Germinal center (tissue), 1 donor: ENCODE measurements at places on chromosomes 11 and 22.

DNA sequence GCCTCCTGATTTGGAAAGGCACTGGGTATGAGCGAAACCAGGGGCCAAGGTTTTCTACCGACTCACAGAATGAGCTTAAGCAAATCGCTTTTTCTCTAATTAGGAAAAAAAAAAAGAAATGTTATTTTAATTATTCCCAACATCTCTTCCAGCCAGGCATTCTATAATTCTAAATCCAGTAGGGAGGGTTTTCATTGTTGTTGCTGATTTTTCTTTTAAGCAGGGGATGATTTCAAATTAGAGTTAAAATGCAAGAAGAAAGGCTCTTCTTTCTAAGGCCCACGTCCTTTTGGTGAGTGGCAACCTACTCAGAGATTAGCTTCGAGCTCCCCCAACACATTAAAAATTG is 8.9 kb downstream of the MYH9 start:
- no peak for DNase-seq

- DNase-seq = no peak
Observed at GRCh38 chr11:33761471-33761870, 12.8 kb downstream of the FBXO3 start.

DNA sequence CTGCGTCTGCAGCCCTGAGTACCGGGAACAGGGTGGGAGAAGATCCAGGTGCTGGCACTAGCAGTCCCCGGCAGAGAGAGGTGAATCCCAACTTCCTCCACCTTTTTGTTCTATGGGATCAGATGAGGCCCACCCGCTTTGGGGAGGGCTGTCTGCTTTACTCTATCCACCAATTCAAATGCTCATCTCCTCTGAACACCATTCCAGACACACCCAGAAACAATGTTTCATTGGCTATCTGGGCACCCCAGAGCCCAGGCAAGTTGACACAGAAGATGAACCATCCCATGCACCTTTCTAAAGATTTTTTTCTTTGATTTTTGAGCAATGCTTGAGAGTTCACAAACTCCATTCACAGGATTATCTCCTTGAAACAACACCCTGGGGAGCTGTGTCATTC is 78.0 kb downstream of the PARVB start:
- no peak for DNase-seq

DNA sequence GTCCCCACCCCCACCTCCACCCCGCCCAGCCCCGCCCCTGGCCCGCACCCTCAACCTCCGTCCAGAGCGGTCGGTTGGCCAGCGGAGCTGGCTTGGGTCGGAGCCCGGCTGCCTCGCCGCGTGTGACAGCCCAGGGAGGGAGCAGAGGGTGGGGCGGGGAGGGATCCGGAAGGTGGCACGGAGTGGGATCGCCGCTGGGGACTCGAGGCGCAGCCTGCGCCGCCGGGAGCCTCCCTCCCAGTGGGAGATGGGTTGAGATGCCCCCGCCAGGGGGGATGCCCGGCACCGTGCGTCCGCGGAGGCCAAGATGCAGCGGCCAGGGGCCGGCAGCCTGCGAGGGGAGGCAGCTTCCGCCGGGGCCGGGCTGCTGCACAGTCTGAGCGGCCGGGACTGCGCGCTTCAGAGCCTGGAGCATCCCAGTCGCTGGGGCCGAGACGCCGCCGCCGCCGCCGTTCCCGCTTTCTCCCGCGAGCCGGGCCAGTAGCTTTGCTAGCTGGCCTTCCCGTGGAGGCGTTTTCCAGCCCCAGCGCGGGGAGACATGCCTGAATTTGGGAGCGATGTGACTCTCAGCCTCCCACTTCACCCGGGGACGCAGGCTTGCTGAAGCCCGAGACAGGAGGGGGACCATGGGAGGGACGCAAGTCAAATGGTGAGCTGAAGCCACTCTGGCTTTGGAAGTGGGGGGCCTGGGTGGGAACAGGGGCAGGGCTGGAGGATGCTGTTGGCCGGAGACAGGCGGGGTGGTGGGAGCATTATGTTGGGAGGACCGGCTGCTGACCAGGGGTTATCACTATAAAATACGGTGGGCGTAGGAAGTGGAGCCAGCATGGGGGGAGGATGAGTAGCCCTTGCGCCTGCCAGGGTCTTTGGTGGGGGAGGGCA is 40.2 kb downstream of the DIXDC1 start:
- peak; percentile 46 for DNase-seq

GRCh38 chr22:44519886-44520285 is 21.9 kb upstream of the RTL6 start:
- DNase-seq = no peak

DNA sequence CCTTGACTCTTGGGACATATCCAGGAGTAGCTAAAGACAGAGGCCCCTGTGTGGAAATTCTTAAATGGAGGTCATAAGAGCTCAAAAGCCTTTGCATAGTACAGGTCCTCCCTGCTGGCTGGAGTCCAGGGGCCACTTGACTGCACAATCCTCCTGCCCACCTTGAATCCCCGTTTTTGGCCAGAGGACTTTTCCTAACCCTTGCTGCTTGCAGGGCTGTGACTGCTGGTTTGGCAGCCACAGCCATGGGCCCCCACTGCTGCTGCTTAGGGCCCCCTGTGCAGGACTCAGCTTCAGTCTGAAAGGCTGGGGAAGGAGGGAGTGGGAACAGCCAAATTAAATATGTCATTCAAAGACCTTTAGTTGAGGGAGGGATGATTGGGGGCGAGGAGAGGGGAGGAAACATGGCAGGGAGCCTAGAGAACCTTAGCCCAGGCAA is 33.4 kb downstream of the ARHGAP1 start:
- DNase-seq = no peak

GRCh38 chr22:40325315-40325714 is 21.0 kb upstream of the ADSL start:
- no peak for DNase-seq

DNA sequence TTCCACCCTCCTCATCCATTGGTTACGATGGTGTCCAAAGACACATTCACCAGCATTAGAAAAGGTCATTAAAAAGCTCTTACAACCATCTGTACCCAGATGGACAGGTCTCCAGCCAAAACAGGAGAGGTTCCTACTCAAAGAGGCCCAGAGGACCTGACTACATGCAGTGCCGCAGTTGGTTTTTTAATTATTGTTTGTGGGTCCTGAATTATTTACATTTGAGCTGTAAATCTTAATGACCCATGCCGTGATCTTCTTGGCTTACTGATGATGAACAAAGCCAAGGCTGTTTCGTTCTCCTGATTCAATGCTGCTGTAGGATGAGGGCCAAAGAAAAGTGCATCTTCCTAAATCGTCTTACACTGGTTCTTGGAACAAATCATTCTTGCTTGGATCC is 83.7 kb downstream of the CADM1 start:
- no peak for DNase-seq

GRCh38 chr22:45212306-45212709 is 28.4 kb downstream of the KIAA0930 start:
- DNase-seq = no peak

GRCh38 chr11:70662691-70663098 is 264.4 kb downstream of the CTTN start:
- no peak for DNase-seq

- DNase-seq = no peak
Observed at GRCh38 chr11:82321206-82321605, 412.5 kb downstream of the FAM181B start.

DNA sequence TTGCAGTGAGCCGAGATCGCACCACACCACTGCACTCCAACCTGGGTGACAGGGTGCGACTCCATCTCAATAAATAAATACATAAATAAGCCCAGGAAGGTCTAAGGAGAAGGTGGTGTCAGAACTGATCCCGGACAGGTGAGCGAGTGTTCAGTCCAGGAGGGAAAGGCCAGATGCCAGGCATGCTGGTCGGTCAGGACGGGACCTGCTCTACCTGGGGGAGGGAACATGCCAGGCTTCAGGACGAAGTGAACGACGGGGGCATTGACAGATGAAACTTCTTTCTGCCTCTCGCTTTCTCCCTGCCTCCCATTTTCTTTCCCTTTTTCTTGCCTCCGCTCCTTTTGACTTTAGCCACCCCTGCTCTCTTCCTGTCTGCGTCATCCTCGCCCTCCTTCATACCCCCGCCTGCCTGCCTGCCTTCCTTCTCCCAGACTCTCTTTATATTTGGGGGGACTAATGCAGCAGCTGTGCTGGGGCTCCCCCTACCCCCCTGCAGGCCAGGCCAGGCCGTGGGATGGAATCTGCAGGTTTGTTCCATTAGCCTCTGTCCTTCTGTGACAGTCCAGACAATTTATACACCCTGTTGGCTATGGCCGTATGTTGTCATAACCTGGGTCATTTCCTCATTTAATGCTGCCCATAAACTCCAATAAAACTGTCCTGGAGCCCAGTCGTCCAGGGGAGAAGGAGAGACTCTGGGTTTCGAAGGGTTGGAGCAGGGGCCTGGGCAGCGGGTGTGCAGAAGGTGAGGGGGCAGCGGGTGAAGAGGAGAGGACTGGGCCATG is 209.2 kb upstream of the TBCEL start:
- DNase-seq = no peak

GRCh38 chr11:38163526-38163925 is 1565.5 kb upstream of the RAG2 start:
- no peak for DNase-seq
